ENCODE measurements at places on chromosomes 1 and 21.

DNA sequence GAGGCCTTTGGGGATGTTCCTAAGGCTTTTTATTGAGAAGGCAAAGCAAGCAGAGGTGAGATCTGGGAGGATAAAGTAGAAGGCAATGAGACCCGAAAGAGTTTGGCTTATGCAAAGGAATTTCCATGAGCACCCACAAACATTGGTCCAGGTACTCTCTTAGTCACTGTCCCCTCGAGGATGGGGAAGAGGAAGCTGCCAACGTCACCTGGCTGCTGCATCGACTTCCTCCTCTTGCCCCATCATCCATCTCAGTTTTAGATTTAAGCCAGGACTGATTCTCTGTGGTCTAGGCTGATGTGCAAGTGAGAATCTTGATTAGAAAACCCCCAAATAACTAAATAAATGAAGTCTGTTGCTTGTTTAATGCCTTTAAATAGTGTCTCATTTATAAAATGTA lies 28.7 kb downstream of the RUNX1 start:
- DNase-seq: no peak

DNA sequence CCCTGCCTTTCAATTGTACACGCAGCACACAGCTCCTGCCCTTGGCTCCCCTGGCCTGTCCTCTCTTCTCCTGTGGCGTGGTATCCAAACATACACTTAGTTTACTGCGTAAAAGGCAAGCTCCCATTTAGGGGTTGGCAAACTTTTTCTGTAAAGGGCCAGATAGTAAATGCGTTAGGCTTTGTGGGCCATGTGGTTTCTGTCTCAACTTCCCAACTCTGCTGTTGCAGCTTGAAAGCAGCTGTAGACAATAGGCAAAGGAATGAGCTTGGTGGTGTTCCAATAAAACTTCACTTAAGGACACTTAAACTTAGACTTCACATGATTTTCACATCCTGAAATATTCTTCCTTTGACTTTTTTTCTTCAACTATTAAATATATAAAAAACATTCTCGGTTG lies 63.3 kb downstream of the RHOU start:
- DNase-seq: no peak

GRCh38 chr1:9166289-9167235 lies 37.7 kb upstream of the GPR157 start:
- DNase-seq: peak; percentile 91

DNA sequence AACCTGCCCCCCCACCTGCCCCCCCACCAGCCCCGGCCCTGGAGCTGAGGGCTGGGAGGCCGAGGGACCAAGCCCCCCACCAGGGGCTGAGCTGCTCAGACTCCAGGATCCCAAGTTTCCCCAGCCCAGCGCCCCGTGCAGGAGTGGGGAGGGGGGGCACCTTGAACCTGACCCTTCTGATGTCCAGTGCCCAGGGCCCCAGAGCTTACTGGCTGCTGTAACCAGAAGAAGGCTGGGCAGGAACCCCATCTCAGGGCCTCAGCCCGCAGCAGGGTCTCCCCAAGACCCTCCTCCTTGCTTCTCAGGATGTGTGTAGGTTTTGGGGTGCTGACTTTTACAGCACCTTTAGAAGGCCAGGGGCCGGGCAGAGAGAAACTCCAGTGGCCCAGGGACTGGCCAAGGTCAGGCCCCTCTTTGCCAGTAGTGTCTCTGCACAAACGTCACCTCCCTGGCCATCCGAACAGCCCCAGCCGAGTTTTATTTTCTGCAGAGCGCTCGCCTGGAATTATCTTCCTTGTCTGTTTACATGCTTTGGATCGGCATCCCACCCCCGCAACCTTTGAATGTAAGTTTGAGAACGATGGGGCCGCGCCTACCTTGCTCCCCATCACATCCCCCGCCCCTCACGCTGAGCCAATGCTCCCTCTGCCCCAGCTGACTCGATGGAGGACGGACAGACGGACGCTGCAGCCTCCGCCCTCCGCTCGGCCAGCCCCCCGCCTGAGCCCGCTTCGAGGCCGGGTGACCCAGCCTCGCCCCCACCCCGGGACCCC lies 70.1 kb upstream of the CASZ1 start:
- DNase-seq: peak; percentile 13

DNA sequence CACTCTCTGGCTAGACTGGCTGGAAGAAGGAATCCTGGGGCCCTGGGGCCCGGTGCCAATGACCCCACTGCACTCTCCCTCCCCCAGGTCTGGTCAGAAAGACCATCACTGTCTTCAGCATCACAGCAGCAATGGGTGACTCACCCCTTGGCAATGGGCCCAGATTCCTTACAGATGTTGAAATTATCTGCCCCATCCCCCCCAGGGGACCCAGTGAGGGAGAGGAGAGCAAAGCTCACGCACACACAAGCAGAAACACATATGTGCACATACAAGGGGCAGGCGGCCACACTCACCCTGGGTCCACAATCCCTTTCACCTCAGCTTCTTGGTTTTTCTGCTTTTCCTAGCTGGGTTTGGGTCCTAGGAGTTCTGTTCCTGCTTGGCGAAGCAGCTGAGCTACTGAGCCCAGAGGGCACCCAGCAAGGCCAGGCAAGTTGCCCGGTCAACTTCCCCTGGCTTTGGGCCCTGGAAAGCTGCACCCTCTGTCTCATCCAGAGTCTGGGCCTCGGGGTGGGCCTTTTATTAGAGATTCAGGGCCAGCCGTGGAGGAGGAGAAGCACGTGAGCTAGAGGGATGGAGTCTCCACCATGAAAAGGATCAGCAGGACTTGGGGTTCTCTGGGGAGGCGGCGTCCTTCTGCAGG lies 2.6 kb downstream of the COL16A1 start:
- peak; percentile 98 for DNase-seq

DNA sequence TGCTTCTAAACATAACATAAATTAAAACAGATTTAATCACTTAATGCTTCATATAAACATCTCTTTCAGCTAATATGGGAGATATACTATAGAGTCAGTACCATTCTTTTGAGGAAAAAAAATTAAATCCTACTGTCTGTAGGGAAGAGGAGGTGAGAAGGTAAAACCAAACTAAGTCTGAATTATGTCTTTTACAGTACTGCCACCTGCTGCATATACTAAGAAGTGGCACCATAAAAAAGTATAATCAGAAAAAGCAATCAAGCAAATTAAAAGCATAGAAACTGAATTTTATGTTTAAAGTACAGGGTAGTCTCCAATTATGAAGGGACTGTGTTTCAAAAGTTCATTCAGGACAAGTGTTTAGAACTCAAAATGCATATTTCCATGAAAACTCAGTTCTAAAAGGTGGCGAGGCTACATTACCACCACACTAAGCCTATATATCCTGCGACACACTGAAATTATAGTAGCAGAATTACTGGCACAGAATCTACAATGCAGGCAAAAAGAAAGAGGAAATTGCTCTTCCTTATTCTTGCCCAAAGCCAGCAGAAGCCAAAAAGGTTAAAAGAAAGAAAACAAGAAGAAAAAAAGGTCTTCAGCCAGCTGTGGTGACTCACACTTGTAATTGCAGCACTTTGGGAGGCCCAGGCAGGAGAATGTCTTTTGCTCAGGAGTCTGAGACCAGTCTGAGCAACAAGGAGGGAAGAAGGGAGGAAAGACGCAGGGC lies 9.0 kb downstream of the NSL1 start:
- DNase-seq: peak; percentile 69

- DNase-seq: no peak
These were observed 13.4 kb upstream of the RNF223 start for GRCh38 chr1:1087351-1088028.

DNA sequence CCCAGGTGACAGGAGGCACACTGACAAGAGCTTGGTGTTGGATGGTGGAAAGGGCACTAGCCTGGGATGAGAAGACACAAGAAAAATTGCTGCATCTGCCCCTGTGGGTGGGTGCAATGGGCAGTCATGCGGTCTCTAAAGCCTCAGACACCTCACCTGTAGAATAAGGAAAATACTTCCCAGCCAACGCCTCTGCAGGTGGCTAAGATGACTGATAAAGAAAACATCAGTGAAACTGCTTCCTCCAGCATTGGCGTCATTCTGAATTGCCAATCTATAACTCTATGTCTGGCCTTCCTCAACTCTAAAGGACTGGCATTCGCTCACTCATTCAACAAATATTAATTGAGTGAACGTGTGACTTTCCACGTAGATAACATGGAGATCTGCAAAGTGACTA lies 100.4 kb upstream of the F3 start:
- no peak for DNase-seq

DNA sequence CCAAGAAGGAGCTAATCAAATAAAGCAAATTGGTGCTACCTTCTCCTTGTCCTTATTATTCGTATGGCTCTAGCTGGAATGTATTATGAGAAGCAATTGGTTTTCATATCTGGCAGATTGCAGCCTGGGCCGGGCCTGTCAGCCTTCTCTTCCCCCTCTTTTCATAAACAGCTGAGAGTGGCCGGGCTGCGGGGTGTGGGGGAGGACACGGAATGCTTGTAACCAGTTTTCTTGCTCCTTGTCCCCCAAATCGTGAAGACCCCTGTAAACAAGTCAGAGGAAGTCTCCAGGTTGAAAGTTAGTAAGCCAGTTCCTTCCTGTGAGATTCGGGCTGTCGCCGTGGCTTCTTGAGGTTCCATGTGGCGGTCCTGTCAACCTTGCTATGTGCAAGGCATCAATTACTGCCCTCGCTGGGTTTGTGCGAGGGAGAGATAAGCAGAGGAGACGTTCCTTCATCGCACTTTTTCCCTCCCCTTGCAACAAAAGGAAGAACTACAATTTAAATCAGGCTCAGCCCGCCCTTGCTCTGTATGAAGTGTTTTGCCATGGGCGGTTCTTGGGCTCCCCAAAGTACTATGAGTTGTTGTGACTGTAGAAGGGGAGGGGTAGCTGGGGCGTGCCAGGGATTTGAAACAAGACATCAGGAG lies 450.7 kb downstream of the CAMTA1 start:
- DNase-seq: no peak

- no peak for DNase-seq
These were observed 20.6 kb downstream of the ABCG1 start for GRCh38 chr21:42239556-42239955.

- DNase-seq: no peak
These were observed 95.1 kb upstream of the ARHGEF16 start for GRCh38 chr1:3359351-3359750.

DNA sequence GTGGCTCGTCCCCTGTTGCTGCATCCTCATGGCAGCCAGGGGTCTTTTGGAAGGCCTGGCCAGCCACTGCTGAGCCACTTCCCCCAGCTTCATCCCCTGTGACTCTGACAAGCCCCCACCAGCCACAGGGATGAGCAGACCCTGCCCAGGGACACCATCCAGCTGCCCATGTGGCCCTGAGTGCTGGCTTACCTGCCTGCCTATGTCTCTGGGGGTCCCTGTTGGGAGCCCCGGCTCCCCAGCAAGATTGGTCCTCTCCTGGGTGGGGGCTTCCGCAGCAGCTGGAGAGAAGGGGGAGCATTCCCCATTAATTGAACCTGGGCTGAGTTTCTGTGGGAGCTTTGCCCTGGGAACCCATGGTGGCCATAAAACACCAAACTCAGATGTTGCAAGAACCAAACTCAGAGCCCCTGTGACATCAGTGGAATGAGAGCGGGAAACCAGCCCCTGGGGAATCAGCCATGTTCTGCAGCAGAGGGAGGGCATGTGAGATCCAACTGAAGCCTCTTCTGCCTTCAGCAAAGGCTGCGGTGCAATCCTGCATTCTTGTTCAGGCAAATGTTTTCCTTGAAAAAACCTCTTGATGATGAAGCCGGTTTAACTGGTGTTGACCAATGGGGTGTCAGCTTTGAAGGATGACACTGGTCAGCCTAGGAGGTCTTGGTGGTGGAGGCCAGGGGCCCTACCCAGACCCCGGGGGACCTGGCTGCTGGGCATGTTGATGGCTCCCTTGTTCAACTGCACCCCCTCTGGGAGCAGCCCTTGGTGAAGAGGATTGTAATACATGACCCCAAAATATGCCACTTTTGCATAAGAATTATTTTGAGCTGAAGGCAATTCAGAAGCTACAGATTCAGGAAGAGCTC lies 28.3 kb upstream of the COL18A1 start:
- DNase-seq: no peak

DNA sequence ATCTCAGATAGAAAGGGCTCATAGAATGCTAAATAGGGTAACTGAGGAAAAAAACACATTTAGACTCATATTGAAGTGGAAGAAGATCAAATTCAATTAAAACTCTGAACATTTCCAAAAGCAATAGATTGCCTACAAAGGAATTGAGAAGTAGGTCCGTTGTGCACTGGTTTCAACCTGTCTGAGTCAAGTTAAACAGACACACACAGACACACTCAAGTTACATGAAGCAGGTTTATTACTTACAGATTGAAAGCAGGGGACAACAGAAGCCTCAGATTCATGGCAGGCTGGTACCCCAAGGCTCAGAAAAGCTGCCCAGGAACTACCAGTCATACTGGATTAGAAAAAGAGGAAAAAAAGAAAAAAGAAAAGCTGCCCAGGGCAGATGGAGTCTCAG lies 20.7 kb upstream of the S100A2 start:
- DNase-seq: no peak

DNA sequence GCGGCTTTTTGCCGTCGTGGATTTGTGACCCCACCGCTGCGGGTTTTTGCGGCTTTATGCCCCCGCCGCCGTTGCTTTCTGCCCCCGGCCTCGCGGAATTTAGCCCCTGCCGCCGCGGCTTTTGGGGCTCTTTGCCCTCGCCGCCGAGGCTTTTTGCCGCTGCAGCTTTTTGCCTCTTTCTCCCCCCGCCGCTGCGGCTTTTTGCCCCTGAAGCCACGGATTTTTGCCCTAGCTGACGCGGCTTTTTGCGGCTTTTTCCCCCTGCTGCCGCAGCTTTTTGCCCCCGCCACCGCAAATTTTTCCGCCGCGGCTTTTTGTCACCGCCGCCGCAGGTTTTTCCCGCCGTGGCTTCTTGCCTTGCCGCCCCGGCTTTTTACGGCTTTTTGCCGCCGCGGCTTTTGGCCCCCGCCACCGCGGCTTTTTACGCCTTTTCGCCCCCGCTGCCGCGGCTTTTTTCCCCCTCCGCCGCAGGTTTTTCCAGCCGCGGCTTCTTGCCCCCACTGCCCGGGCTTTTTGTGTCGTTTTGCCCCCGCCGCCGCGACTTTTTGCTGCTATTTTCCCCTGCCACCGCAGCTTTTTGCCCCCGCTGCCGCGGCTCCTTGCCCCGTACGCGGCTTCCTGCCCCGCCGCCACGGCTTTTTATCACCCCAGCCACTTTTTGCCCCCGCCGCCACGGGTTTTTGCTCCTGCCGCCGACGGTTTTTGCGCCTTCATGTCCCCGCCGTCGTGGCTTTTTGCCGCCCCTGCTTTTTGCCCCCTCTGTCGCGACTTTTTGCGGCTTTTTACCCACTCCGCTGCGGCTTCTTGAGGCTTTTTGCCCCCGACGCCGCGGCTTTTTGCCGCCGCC lies 3933.6 kb downstream of the SRGAP2C start:
- DNase-seq: no peak

DNA sequence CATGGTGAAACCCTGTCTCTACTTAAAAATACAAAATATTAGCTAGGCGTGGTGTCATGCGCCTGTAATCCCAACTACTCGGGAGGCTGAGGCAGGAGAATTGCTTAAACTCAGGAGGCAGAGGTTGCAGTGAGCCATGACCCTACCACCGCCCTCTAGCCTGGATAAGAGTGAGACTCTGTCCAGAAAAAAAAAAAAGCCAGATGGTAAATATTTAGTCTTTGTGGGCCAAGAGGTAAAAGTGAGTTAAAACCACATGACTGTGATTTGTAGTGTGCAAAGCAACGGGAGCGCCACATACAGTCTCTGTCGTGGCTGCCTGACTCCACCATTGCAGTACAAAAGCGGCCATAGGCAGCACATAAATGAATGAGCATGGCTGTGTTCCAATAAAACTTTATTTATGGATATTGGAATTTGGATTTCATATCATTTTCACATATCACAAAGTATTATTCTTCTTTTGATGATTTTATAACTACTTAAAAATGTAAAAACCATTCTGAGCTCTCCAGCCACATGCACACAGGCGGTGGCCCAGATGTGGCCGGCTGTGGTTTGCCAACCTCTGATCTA lies 51.8 kb upstream of the CASZ1 start:
- DNase-seq: no peak

- DNase-seq: peak; percentile 68
These were observed 10.3 kb downstream of the WLS start for GRCh38 chr1:68221980-68222373.
